GF-D8 (cell line): ENCODE measurements at places on chromosomes 1 and 21.

DNA sequence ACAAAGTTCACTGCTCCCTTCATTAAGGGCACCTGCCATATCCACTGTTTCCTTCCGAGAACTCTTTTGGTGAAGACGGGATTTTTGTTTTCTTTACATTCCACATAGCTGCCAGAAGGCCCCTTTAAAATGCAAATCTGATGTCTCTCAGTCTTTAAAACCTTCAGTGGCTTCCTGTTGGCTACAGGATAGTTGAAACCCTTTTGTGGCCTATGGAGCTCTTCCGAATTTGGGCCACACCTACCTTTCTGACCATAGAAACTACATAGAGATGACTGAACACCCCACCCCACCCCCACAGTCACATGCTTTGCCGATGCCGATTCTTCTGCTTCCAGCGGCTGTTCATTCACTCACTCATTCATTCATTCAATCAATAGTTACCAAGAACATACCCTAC lies 502.6 kb downstream of the KIF26B start:
- DNase-seq, result no peak

- no peak for DNase-seq
Observed at GRCh38 chr1:197632651-197633050, 142.6 kb downstream of the DENND1B start.

DNA sequence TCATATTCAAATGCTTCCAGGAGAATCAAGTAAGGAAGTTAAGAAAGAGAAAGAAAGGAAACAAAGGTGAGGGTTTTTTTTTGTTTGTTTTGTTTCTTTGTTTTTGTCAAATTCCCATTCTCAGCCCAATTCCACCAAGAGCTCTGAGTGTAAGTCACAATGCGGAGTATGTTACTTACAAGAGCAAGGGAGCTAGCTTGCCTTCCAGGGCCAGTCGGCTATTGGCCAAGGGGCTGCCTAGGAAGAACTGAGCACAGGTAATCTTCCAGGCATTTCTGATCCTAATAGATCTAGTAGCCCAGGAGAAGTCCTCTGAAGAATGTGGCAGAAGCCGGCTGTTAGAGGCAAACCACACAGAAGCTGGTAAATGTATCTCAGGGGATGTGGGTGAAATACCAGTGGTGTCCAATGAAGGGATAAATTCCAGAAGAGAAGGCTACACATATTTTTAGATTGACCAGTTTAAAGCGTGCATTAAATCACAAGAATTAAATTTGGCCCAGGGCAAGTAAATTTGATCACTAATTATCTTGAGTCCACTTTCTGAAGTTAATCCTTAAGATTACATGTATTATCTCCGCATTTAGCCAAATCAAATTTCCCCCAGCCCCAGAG lies 239.6 kb upstream of the ADAMTS5 start:
- no peak for DNase-seq

DNA sequence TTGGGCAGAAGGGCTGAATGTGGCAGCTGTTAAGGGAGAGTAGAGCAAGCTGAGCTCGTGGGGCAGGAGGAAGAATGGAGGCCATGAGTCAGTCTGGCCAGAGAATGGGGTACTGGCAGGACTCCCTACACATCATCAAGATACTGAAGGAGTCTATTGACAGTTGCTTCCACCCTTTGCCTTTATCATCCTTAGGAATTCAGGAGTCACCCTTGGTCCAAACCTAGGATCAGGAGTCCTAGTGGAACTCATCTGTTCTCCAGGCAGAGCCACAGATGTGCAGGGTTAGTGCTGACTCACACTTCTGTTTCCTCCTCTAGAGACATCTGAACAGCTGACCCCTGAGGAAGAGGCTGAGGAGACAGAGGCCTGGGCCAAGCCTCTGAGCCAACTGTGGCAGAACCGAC lies 18.7 kb upstream of the ST3GAL3 start:
- DNase-seq, result no peak

DNA sequence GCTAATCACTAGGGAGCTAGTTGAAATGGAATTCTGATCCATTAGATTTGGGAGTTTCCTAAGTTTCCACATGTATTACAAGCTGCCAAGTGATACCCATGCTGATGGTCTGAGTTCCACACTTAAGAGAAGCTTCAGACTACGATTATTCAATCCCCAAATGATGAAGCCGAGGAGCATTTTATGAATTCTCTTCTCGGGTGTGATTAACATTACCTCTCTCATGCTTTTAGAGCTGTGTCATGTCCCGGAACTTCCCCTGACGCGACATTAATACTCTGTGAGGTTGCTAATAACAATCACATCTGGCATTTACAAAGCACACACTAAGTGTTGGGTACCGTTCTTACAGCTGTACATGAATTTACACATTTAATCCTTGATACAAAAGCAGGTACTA lies 63.0 kb downstream of the KCNJ15 start:
- DNase-seq, result no peak

DNA sequence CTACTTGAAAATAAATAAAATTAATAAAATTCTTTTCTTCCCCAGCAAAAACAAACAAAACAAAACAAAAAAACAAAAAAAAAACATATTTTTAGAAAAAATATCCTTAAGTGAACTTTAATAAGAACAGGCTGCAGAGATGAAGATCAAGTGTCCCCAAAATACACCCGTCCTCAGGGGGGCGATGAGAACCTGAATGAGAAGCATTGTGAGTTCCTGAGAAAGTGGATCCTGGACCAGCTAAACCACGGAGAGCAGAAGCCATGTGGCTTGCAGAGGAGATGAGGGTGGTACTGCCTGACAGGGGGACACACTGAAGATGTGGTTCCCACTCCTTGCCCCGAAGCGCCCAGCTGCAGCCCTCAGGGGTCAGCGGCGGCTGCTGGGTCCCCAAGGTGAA lies 89.3 kb downstream of the ITPKB start:
- DNase-seq, result no peak

GRCh38 chr1:208525417-208525816 lies 281.2 kb upstream of the PLXNA2 start:
- DNase-seq, result no peak

- no peak for DNase-seq
Observed at GRCh38 chr1:161921990-161922389, 101.7 kb downstream of the OLFML2B start.

- no peak for DNase-seq
Observed at GRCh38 chr1:151325231-151325630, 2.0 kb downstream of the PI4KB start.

GRCh38 chr1:234546387-234546704 lies 63.6 kb downstream of the IRF2BP2 start:
- DNase-seq, result no peak

DNA sequence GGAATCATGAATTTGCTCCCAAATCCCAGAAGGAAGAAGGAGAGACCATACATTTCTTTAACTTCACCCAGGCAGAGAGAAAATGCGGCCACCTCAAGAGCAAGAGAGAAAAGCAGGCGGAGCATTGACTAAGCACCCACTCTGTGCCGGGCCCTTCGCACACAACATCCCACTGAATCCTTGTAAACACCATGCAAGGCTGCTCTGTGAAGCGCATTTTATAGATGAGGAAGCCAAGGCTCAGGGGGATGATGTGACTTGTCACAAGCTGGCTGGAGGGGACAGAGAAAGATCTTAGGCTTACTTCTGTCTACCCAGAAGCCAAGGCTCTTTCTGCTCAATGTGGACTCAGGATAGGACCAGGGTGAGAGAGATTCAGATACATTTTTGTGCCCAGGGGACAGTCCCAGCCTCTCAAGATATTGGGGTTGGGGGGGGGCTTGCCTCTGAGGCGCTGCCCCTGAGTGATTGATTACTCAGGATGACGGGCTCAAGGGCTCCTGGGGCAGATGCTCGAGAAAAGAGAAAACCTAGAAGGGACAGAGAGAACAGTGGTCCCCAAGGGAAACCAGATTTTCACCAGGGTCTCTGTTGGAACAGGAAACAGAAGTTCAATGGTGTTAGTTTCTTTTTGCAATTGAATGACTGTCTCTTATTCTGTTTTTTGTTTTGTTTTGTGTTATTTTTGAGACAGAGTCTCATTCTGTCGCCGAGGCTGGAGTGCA lies 19.5 kb downstream of the PADI2 start:
- no peak for DNase-seq

- DNase-seq, result no peak
Observed at GRCh38 chr1:195373856-195374255, 1234.4 kb downstream of the KCNT2 start.

DNA sequence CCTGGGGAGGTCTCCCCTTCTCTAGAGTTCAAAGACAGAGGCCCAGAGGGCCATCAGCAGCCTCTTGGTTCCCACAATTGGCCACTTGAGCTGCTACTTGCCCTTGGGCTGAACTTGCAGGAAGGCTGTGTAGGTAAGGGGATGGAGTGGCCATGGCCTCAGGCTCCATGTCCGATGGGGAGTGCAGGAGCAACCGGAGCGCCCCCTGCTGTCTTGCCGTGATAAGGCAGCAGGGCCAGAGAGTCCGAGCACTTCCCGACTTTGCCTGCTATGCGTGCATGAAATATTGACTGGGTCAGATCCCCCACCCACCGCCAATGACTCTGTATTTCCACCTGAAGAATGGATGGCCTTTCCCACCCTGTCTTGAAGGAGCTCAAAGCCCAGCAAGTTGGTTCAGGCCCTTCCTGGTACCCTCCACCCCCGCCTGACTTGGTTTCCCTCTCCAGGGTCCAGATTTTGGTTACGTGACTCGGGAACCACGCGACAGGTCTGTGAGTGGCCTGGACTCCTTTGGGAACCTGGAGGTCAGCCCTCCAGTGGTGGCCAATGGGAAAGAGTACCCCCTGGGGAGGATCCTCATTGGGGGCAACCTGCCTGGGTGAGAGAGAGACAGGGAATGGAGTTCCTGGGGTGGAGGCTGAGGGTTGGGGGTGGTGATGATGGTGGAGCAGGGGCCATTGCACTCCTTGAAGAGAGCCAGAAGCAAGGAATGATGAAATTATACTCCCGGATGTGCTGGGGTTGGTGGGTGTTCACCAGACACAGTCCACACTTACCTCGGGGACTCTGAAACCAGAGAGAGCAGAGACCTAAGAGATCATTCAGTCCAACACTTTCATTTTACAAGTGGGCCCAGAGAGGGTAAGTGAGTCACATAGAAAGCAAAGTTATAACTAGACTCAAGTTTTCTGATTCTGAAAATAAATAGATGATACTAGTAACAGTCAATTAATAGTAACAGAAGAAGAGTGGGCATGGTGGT lies 25.6 kb downstream of the PADI3 start:
- no peak for DNase-seq

- no peak for DNase-seq
Observed at GRCh38 chr1:59342801-59343575, 46.1 kb downstream of the FGGY start.

DNA sequence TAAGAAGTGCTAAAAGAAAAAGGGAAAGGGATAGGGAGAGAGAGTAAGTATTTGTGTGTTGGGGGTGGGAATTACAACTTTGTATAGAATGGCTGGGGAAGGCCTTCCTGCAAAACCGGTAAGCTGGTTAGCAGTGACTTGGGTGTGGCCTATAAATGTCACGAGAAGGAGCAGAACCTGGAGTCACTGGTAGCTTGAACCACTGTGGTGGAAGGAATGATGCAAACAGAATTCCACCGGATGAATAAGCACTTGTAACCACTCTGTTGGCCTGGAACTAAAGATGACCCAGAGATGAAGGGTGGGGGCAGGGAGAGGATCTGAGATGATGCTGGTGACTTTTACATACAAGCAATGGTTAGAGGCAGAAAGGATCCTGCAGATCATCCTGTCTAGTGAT lies 8.9 kb downstream of the XKR8 start:
- no peak for DNase-seq

DNA sequence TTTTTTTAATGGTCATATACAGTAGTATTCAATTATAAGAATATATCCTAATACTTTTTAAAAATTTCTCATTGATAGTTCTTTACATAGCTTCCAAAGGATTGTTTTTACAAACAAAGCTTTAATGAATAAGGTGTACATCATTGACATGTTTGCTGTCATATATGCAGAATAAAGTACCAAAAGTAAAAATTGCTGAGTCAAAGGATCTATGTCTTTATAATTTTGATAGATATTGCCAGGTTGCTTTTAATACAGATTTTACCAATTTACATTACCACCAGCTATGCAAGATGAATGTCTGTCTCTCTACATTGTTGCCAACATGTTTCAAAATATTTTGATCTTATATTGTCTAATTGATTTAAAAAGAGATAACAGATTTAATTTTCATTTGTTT lies 173.9 kb upstream of the FAM78B start:
- DNase-seq, result no peak

DNA sequence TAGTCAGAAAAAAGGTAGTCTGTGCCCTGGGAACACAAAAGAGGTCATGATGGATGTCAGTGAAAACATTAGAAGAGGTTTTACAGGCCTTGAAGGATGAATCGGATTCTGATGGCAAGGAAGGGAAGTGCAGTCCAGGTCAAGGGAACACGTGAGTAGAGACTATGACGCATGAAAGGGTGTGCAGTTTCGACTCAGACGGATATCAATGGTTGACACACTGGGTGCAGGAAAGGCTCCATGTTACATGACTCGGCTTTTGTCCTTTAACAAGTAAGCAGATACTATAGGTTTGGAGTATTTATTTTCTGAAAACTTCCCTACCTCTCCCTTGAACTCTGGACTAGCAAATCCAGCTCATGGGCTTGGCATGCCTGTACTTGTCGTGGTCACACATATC lies 55.3 kb downstream of the SEC16B start:
- no peak for DNase-seq

DNA sequence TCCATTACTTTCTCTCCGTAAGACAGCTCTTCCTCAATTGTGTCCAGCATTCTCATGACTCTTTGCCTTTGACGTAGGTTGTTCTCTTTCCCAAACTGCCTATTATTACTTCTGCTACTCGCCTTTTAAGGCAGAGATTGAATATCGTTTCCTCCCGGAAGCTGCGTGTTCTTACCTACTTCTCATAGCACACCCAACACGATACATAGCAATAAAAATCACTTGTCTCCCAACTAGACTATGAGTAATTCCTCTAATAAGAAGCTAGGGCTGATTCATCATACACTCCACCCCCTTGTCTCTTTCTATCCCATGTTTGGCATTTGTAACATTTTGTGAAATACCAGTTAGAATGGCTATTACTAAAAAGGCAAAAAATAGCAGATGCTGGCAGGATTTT lies 55.8 kb upstream of the SGIP1 start:
- DNase-seq, result no peak

DNA sequence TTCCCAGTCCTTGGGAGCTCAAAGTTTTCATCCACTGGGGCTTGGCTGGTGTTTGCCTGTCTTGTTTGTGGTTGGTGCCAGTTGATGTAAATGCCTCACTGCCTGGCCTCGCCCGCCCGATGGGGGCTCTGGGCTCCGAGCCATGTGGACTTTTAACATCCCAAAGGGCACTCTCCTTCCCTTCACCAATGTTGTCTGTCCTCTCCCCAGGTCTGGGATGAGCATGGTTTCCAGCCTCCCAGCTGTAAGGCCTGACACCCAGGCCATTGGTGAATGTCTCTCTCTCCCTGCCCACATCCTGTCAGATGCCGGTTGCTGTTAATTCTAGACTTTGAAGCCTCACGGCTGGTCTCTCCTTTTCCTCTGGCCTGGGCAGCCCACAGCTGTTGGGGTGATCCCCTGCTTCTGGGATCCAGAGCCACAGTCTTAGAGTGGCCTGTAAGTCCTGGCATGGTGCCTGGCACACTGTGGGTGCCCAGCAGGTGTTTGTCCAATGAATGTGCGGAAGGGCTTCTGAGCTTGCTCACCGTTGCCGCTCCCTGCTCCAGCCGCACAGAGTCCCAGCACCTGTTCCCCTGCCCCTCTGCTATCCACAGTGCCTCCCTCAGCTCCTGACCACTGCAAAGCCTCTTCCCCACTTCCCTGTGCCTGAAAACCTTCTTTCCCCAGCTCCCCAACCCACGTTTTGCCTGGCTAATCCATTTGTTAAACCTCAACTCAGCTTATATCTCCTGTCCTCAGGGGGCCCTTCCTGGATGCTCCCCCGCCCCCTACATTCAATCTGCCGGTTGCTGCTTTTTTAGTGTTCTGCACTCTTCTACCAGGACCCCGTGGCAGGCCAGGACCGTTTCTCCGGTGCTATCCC lies 3.3 kb upstream of the C1orf174 start:
- DNase-seq, result no peak

- DNase-seq, result no peak
Observed at GRCh38 chr21:34598931-34599400, 15.9 kb downstream of the RCAN1 start.
